ENCODE measurements at places on chromosomes 6 and 20.

DNA sequence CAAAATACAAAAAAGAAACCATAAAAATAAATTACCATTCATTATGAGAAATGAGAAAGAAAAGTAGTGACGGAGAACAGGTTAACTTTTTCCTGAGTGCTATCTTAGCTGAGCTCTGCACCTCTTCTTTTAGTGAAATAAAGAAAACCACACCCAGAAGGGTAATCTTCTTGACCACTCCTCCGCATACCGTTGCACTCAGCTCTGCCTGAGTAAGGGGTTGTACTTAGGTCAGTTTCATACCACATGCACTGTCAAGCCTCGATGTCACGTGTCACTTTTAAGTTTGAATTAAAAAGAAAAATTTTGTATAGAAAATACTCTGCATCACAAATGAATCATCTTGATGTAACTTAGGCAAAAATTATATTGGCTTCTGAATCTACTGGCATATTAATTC, 2.8 kb downstream of the EZR start:
- DNase-seq: peak; percentile 52

GRCh38 chr20:23390091-23390774, 28.3 kb downstream of the GZF1 start:
- DNase-seq: no peak

DNA sequence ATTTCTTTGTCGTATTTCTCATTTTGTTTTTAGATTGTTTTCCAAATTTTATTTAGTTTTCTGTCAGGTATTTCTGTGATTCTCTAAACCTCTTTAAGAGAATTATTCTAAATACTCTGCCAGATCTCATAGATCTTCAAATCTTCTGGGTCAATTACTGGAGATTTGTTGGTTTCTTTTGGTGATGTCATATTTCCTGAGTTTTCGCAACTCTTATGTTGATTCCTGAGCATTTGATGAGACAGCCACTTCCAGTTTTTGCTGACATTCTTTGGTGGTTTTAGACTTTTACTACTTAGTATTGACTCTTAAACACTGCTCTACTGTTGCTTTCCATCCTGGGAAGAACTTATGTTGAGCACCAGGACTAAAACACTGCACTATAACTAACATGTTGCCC, 21.9 kb downstream of the ADGB start:
- no peak for DNase-seq

GRCh38 chr20:10769700-10770099, 95.9 kb upstream of the JAG1 start:
- no peak for DNase-seq

- no peak for DNase-seq
These were observed 516.4 kb upstream of the ARID1B start for GRCh38 chr6:156260815-156261214.

DNA sequence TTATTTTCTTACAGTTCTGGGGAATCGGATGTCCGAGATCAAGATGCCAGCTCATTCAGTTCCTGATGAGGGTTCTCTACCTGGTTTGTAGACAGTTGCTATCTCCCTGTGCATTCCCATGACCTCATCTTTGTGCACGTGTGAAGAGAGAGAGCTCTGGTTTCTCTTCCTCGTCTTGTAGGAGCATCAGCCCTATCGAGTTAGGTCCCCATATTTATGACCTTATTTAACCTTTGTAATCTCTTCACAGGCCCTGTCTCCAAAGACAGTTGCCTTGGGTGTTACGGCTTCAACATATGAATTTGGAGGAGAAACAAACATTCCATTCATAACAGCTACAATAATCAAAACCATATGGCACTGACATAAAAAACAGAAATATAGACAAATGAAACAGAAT, 455.3 kb downstream of the HACE1 start:
- no peak for DNase-seq

- DNase-seq: no peak
These were observed 243.9 kb downstream of the LY86 start for GRCh38 chr6:6832439-6832838.

- DNase-seq: peak; percentile 88
These were observed 96.5 kb downstream of the HFE start for GRCh38 chr6:26183581-26184366.

- DNase-seq: no peak
These were observed 119.9 kb upstream of the ASCC3 start for GRCh38 chr6:101001012-101001411.

GRCh38 chr6:143941852-143942627, 66.0 kb downstream of the PLAGL1 start:
- DNase-seq: peak; percentile 59

- no peak for DNase-seq
These were observed 47.8 kb downstream of the GFOD1 start for GRCh38 chr6:13439644-13440043.

- DNase-seq: peak; percentile 85
These were observed 108.2 kb downstream of the PLG start for GRCh38 chr6:160810238-160810637.

GRCh38 chr6:21064756-21065340, 528.7 kb upstream of the SOX4 start:
- peak; percentile 3 for DNase-seq

DNA sequence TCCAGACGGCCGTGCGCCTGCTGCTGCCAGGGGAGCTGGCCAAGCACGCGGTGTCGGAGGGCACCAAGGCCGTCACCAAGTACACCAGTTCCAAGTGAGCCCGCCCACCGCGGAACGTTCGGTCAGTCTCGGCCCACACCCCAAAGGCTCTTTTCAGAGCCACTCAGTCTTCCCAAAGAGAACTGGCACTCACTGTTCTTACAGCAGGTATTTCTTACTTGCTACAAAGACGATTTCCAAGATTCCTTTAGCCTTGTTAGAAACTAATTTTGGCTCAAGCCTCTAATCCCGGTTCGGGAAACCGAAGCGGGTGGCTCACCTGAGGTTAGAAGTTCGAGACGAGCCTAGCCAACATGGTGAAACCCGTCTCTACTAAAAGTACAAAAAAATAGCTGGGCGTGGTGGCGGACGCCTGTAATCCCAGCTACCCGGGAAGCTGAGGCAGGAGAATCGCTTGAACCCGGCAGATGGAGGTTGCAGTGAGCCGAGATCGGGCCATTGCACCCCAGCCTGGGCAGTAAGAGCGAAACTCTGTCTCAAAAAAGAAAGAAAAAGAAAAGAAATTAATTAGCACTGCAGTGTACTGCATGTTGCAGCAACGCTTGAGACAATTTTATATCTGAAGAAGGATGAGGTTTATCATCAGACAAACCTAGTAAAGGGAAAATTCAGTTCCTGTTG, 73.1 kb downstream of the OR2B2 start:
- DNase-seq: peak; percentile 70

DNA sequence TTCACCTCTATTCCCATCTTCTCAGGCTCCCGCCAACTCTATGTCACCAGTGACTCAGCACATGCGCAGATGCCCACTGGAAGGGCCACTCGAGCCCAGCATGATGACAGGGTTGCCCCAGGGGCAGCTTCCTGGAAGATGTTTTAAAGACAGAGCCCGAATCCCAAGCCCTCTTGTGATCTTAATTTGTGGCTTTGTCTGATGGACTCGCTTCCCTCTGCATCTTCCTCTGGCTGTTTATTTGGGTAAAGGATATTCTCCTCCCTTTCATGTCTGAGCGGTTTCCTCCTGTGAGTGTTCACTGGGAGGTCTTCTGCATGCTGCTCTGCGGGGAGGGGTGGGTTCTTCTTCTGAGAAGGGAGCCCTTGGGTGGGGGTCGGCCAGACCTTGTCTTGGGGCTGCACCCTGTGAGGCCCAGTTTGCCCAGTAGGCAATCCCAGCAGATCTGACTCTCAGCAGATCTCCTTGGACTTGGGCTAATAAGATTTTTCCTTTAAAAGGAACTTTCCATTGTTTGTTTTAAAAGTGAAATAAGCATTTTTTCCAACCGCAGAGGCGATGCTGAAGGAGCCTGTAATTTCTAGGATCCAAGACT, 401.0 kb downstream of the CDC5L start:
- no peak for DNase-seq
